ENCODE measurements at places on chromosomes 13 and 19. TPM values are rescaled to one million over a fixed set of nuclear protein-coding genes. Genes with fewer than 3 reads are reported as not detected.

DNA sequence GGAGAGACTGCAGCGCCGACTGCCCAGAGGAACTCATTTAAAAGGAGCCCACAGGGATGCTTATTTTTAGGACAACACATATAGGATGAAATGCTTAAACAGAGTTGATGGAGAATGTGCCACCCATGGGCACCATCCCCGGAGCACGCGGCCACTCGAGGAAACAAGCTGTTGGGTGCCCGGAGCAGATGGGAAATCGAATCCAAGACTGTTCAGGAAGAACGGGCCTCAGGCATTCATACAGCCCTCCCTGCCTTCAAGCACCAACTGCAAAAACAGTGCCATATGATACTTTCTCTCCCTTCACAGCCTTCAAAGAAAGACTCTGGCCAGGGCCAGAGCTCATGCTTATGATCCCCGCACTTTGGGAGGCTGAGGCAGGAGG is 40.2 kb downstream of the RAB20 start:
- DNase-seq, result no peak

GRCh38 chr13:112068540-112069060 is 1.7 kb downstream of the SOX1 start:
- no peak for DNase-seq

- no peak for DNase-seq
These were observed 12.4 kb downstream of the C19orf25 start for GRCh38 chr19:1466461-1467214.

GRCh38 chr13:51287758-51288157 is 51.7 kb upstream of the SERPINE3 start:
- no peak for DNase-seq

DNA sequence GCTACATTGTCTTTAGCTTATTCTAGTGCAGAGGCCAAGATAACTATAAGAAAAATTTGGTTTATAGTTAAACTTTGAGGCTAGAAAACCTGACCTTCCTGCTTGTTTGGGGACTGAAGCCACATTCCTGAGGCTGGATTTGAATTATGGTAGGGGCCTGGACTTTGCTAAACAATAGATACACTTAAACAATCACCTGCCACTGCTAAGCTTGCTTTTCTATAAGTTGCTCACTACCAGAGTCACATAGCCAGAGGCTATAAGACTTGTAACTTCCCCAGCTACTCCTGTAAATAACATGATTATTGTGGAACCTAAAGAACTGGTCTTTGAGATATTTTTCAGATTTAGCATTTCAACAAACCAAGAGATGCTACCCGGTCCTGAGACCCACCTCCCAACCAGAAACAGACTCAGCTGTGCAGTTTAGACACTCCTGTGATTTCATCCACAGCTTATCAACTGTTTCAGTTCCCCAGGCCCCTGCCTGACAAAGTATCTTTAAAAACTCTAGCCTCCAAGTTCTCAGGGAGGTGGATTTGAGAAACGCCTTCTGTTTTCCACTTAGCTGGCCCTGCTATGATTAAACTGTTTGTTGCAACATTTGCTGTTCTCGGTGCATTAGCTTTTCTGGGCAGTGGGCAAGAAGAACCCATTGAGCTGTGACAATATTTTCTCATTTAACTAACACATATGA is 77.7 kb downstream of the MIPEP start:
- no peak for DNase-seq

PTPRS gene
- total RNA-seq, result 17.5 TPM

- DNase-seq, result no peak
These were observed 15.8 kb upstream of the FPR3 start for GRCh38 chr19:51779181-51779580.

DNA sequence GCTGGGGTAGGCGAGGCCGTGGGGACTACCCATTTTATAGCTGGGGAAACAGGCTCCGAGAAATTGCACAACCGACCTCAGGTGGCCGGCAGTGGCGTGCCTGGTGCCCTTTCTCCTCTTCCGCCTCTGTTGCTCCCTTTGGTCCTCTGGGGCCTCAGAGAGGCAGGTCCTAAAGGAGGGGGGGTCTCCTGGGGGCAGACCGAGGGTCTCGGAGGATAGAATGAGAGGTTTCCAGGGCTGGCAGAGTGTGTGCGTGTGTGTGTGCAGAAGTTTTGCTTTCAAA is 11.3 kb downstream of the STX10 start:
- no peak for DNase-seq

ATP8B3 gene
- 1.2 TPM for total RNA-seq

Data from dermis blood vessel endothelial cell (primary cell).